Jurkat, Clone E6-1 (cell line): ENCODE measurements at places on chromosomes 3 and 15.
A peak's percentile ranks its signal among the peaks of the same experiment; 100 is the strongest.

GRCh38 chr15:82680200-82681102, 29.2 kb downstream of the AP3B2 start:
- DNase-seq = peak; percentile 74

- no peak for DNase-seq
Measured at GRCh38 chr15:42352401-42352800, 6.9 kb upstream of the CAPN3 start.

DNA sequence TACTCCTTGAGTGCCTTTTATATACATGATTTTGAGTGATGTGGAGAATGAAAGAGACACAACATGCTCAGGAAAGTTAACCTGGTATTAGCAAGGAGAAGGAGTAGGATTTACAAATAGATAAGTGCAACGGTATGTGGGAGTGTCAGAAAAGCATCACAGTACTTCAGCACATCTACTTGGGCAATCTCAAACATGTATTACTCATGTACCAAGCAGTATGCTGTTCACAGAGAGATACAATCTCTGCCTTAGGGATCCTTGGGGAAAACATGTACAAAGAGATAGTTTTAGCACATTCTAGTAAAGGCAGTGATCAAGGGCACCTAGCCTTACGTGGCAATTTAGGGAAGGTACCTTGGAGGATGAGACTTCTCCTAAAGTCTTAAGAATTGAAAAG, 146.5 kb downstream of the FILIP1L start:
- DNase-seq = no peak

GRCh38 chr15:43390723-43391122, 19.8 kb downstream of the TUBGCP4 start:
- DNase-seq = no peak

GRCh38 chr15:78638658-78639314, 2.2 kb downstream of the CHRNB4 start:
- DNase-seq = peak; percentile 33

- DNase-seq = no peak
Measured at GRCh38 chr3:150091626-150092025, 120.9 kb upstream of the PFN2 start.

DNA sequence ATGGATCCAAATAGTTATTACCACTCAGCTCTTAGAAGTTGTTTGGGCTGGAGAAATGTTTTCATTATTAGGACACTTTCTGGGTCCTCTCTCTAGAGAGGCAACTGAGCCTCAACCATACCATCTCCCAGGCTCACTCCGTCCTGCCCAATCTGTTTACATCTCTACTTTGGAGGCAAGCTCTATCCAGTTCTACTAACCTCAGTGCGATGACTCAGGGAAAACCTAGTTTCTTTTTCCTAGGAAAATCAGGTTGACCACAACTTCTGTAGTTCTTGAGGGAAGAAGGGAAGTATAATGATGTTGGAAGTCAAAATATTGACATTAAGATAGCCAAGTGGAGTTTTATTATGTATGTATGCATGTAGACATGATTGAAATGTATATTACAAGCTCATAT, 40.4 kb downstream of the LPP start:
- no peak for DNase-seq

- DNase-seq = no peak
Measured at GRCh38 chr15:95470529-95470928, 860.0 kb upstream of the NR2F2 start.

GRCh38 chr15:44715797-44716334, 4.5 kb downstream of the B2M start:
- DNase-seq = no peak

GRCh38 chr3:101637451-101637850, 39.5 kb downstream of the ZBTB11 start:
- no peak for DNase-seq

- peak; percentile 62 for DNase-seq
Measured at GRCh38 chr15:59691194-59691805, 2.2 kb upstream of the BNIP2 start.

DNA sequence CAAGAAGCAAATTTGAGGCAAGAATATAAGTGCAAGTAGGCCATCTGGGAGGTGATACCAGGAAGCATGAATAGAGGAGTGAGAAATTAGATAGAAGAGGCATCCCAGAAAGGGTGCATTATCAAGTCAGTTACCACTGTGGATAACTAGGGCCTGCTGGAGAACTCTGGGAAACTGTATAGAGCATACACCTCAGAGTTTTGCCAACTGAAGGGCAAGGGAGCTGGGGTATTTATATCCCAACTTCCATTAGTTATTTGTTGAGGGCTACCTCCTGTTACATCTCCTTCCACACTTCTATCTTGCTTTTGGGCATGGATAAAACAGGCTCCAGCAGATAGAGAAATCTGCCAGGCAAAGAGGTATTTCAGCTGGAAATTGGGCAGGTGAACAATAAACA, 83.5 kb upstream of the MRPL3 start:
- DNase-seq = no peak

DNA sequence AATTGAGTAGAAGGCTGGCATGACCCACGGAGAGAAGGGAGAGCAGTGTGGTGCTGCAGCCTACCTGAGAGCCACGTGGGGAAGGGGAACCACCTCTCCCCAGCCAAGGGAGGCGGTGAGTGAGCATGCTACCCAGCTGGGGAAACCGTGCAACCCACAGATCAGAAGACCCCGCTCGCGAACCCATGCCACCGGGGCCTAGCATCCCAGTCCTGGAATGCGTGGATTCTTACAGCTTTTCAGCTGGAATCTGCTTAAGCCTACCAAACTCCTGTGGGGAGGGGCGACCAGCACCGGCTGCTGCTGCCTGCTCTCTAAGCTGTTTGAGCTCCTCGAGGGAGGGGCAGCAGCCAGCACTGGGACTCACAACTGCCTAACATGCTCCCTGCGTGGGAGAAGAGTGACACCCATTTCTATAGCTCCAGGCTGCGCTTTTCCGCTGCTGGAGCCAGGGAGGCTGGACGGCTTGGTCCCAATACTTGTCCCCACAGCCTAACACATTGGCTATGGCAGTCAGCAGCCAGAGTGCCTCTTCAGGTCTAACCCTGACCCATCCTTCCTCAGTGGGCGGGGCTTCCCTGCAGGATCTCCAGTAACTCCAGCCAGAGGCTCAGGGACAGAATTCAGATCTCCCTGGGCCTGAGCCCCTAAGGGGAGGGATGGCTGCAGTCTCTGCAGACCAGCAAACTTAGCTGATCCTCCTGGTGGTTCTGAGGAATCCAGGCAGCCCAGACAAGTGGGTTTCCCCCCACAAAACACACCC, 20.0 kb upstream of the TEX55 start:
- no peak for DNase-seq

DNA sequence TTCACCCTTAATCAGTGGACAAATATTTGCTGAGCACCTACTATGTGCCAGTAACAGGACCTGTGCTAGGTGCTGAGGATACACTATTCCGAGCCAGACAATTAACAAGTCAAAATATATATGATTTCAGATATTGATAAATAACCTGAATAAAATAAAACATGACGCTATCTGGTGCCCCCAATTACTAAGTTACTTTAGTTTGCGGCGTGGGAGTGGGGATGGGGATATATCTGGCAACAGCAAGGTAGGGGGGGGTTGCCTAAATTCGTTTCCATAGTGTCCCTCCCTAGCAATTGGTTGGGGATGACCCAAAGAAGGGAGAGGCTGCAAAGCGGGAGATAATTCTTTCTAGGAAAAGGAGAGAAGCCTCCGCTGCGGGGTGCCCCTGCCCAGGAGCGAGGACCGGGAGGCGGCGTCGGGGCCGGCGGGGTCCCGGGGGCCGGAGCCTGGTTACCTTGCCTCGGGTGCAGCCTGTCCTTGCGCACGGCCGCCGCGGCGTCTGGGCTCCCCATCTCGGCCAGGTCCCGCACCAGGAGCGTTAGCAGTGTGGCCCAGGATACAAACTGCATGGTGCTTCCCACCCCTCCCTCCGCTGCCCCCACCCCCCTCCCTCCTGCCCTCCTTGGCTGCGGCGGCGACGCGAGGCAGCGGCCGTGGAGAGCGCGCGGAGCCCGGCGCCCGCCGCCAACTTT, 567 bp downstream of the ADAMTS9 start:
- DNase-seq = no peak

GRCh38 chr3:150410311-150411105, 2.4 kb downstream of the TSC22D2 start:
- DNase-seq = no peak

DNA sequence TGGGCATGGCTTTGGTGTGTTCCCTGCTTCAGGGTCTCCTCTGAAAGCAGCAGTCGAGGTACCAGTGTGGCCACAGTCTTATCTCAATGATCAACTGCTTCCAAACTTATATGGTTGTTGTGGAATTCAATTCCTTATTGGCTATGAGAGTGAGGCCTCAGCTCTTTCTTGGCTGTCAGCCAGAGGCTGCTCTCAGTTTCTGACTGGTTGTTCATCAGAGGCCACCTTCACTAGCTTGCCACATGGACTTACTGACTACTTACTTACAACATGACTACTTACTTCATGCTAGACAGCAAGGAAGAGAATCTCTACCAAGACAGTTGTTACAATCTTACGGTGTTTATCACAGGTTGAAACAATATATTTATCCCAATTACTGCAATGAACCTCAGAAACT, 789.2 kb downstream of the DIPK2A start:
- DNase-seq = no peak

DNA sequence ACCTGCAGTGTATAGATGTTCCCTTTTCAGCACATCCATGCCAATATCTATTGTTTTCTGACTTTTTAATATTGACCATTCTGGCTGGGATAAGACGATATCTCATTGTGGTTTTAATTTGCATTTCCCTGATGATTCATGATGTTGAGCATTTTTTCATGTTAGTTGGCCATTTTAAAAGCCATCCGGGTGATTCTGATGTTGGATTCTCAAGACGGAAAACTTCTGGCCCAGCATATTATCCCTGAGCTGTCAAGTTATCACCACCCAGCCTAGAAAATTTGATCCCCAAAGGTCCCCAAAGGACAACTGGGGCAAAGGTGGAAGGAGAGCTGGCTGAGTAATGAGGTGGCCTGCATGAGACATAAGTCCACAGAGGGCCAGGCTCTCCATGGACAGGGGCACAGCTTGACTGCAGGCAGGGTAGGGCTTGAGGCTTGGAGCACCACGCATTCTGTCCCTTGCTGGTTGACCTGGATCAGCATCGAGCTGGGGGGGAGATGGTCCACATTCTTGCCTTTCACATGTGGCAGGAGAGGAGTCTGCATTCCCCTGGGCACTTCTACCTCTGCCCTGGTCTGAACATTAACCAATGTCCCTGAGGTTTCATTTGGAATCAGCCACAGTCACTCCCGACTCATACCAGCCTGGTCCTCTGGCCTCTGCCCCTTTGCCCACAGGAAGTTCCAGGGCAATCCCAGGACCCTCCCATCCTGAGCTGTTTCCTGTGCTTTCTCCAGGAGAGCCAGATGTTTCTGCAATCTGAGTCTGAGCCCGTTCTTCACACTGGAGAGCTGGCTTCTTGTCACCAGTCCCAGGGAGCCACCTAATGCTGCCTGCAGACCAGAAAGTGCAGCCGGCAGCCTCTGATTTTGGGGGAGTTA, 69.2 kb downstream of the ISG20 start:
- DNase-seq = no peak

DNA sequence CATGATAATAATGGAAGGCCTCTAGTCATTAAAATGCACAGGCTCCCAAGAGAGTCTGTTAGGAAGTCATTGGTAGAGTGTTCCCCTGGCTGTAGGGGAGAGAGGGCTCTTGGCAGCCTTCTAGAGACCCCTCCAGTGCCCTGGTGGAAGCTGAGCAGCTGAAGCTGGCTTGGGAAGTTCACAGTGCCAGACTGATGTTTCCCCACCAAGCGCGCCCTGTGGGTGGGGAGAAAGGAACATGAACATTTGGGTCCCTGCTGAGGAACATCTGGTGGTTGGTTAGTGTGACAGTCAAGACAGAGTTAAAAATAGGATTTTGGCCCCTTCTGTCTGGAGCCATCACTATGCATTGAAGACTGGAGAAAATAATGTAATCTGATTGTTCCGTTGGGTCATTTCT, 37.1 kb upstream of the RGMA start:
- DNase-seq = no peak

- no peak for DNase-seq
Measured at GRCh38 chr15:33730815-33731214, 237.5 kb upstream of the CHRM5 start.

DNA sequence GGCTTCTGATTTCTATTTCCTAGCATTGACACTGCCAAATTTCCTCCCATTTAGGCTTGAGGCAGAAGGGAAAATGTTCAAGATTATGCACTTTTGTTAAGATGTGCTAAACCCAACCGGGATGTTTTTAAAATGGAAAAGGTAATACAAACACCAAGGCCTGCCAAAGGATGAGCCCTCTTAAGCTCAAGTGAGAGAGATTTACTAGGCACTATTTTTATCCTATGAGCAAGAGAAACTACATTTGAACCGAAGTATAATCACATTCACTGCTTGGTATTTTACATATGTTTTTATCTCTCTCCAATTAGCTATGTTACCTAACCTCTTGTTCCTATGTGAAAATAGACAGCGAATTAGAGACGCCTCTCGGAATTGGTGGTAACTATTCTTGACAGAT, 295.8 kb downstream of the GABRB3 start:
- no peak for DNase-seq

DNA sequence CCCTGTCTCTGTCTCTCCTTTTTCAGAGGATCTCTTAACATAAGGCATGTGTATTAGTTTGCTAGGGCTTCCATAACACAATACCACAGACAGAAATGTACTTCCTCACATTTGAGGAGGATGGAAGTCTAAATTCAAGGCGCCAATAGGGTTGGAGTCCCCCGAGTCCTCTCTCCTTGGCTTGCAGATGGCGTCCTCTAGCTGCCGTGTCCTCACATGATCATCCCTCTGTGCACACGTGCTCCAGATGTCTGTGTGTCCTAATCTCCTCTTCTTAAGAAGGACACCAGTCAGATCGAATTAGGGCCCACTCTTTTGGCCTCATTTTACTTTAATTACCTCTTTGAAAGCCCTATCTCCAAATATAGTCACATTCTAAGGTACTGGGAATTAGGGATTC, 23.0 kb upstream of the BFSP2 start:
- no peak for DNase-seq

- no peak for DNase-seq
Measured at GRCh38 chr3:155312781-155313180, 19.3 kb upstream of the STRIT1 start.

GRCh38 chr3:136544532-136544931, 207.6 kb downstream of the STAG1 start:
- DNase-seq = no peak

DNA sequence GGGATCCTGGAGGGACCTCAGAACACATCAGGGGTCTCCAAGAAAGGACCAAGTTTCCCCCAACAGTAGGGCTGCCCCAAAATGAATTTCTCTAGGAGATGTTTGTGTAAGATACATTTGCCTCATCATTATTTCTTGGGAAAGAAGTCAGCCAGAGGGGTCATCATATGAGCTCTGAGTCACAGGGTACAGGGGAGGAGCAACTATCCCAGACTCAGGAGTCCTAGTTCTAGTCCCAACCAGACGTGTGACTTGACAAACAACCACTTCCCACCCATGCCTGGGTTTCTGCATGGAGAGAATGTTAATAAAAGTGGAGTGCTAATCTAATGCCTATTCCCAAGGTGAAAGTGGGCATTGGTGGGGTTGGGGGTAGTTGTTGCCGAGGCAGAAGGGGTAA, 144.1 kb downstream of the ALDH1A2 start:
- no peak for DNase-seq
